Stromal cell of bone marrow (primary cell): ENCODE measurements at places on chromosomes 7 and 10.

DNA sequence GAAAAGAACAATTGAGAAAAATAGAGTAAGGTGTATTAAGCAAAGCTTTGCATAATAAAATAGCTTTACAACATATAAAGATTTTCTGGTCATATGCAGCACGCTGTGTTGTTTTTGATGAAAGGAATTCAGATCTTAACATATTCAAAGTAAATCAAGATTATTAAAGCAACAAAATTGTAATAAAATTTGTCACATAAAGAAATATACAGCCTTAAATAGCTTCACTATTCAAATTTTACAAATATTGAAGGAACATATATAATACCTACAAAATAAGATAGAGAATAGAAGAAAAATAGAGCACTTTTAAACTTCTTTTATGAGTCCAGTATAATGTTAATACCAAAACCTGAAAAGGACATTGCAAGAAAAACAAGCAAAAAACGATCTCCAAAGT, 749.1 kb upstream of the POT1 start:
- no peak for DNase-seq

DNA sequence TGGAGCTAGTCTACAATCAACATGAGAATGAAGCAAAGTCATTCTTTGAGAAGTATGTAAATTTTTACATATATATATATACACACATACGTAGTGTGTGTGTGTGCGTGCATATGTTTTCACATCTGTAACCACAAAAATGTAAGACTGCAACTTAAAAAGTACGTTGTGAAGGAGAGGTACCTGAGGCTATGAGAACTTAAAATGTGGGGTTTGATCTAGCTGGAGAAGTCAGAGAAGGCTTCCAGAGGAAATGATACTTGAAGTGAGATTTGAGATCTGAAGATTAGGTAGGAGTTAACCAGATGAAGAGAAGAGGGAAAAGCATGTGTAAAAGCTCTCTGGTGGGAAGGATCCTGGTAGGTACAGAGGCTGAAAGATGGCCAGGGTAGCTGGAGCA, 5.8 kb downstream of the TAF5 start:
- DNase-seq, result no peak

- DNase-seq, result no peak
Measured at GRCh38 chr10:47400786-47401185, 16.7 kb upstream of the ZNF488 start.

- no peak for DNase-seq
Measured at GRCh38 chr7:76246804-76247389, 45.2 kb downstream of the SRRM3 start.

- no peak for DNase-seq
Measured at GRCh38 chr10:111579473-111579872, 502.6 kb downstream of the ADRA2A start.

DNA sequence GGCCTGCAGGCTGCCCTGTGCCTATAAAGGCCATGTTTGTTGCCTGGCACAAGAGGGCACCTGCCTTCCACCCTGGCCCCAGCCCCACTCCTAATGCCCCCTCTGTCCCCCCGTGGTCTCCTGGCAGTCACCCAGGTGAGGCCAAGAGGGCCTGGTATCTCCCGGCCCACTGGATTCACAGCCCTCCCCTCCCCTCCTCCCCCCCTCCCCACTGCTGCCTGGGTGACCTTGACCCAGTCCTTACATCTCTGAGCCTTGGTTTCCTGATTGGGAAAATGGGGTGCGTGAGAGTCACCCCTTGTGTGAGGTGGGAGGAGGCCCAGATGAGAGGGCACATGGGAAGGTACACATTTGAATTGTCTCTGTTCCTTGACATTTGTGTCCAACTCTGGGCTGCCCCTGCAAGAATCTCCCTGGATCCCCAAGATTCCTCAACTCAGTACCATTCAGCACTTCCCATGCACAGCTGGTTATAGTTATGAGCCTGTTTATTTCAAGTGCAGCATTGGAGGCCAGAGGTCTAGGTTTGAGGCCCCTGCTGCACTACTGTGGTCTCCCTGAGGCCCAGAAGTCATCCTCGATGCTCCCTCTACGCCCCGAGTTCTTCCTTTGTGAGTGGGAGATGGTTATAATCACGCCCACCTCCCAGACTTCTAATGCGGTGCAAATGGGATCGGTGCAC, 58.9 kb downstream of the TMEM270 start:
- no peak for DNase-seq

- DNase-seq, result no peak
Measured at GRCh38 chr10:48522011-48522765, 82.7 kb downstream of the ARHGAP22 start.

GRCh38 chr10:119505131-119505551, 37.4 kb downstream of the RGS10 start:
- DNase-seq, result no peak

DNA sequence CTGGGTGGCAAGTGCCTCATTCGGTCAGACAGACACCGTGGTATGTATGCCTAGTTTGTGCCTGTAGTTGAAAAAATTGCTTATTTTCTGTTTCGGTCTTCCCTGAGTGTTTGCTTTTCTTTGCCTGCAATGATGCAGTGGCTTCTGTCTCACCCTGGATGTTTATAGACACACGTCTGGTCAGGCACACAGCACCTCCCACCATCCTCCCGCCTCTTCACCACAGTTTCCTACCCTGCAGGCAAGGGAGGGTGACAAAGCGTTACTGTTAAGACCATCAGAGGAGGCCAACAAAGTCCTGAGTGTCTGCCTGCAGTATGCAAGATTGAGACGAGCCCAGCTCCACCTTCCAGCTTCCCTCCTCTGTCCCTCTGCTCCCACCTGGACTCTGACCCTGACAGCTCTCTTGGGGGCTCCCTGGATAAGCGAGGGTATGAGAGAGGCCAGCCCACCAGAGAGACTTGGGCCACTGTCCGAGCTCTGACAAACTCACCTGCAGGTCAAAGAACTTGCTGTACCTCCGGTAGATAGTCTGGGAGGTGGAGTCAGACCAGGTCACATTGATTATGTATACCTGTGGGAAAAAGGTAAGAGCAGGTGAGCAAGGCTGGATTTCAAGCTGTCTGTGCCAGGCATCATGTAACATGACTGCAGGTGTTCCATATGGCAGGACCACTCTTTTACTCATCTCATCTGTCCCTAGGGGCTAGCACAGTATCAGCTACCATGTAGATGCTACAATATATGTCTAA, 54.4 kb downstream of the SH3PXD2A start:
- no peak for DNase-seq

GRCh38 chr10:15209827-15210509, 41.5 kb upstream of the NMT2 start:
- peak; percentile 45 for DNase-seq

DNA sequence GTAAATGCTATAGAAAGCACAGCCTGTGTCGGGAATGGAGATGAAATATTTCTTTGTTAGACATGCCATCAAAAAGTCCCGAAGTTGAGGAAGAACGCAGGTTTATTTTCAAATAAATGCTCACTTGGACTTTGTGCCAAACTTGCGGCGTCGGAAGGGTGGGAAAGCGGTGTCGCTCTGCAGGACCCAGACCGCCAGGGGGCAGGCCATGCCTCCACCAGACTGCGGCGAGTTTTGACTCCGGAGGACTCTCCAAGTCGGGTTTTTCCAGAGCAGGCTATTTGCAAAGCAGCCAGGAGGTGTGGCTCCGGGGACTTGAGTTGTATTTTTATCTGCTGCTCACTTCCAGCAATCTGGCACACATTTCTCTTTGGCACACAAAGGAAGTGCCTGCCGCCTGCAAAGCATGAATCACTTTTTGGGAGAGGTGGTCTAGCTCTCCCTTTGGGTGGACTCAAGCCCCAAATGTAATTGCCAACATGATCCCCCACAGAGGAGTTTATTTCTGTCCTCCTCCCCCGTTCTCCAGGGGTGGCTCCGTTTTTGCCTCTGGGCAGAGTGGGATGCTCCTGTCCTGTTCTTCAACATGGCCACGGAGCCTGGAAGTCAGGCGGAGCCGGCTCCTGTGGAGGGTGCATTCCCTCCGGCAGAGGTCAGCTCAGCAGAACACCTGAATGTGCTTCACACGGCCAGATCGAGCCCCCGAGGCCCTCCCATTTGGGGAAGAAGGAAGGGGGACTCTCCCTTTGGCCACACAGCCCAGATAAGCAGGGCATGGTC, 82.3 kb upstream of the GPR26 start:
- peak; percentile 77 for DNase-seq

- no peak for DNase-seq
Measured at GRCh38 chr7:120108376-120108775, 164.6 kb upstream of the KCND2 start.

DNA sequence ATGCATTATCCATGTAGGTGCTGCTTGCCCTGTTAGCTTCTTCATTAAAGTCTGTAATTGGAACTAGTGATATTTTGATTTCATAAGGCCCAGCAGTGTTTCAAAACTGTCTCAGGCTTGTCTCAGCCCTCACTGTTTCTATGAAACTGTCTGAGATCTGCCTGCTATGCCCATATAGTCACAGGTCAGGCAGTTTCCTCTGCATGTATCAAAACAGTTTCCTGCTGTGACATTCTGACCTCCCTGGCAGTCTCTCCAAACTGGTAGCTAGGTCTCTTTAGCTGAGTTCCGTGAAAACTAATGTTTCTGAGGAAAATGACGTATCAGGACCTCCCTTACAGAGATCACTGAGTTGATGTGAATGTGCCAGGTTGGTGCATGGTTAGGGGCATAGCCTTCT, 18.9 kb upstream of the SEMA3D start:
- no peak for DNase-seq

GRCh38 chr7:92366730-92367129, 80.6 kb upstream of the GATAD1 start:
- no peak for DNase-seq

DNA sequence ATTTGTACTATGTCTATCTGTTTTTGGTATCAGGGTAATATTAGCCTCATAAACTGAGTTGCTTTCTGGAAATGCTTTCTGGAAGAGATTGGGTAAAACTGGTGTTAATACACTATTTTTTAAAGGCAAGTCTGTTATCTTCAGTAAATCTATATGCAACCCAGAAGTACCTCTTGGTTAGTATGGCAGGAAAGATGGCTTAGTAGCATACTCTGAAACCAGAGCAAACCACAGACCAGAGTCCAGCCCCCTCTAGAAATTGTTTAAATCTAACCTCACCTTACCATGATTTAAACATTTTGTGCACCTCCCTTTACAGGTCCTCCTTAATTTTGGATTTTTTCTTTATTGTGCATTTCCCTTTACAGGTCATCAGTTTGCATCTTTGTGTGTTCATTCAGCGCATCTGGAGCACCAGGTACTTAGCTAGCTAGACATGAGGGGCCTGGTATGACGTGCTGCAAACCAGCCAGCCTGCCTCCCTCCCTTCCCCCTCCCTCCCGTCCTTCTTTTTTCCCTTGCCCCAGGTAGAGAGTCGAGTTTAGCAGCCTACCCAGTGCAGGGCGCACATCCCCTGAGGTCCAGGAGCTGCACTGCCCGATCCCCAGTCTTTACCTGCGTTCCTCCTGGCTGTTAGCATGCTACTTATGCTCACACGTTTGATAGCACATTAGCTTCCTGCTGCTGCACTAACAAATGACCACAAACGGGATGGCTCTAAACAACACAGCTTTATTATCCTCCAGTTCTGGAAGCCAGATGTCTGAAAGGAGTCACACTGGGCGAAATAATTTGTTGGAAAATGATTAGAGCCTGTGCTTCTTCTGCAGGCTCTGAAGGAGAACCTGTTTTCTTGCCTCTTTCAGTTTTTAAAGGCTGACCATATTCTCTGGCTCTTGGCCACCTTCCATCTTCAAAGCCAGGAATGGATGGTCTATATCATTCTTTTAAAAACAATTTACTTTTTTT, 299.9 kb upstream of the HABP2 start:
- DNase-seq, result no peak

- DNase-seq, result no peak
Measured at GRCh38 chr7:106778656-106779250, 86.3 kb upstream of the PIK3CG start.

- no peak for DNase-seq
Measured at GRCh38 chr7:371779-372545, 82.0 kb downstream of the FOXL3 start.

DNA sequence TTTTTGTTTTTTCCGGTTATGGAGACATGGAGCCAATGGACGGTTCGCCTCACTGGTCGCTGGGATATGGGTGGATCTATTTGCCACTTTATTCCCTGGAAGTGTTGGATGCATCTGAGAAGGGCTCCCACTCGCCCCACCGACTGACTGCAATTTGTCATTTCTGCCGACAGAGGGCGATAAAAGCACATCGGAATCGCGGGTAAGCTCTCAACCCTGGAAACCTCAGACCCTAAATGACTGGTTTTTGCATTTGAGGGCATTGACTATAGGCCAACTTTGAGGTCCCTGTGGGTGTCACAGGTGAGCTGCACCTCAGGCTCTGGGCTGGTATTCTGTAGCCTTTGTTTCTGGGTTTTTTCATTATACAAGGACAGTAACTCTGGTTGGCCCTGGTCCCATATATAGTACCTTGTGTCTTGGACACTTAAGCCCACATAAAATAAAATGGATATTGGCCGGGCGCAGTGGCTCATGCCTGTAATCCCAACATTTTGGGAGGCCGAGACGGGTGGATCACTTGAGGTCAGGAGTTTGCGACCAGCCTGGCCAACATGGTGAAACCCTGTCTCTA, 11.9 kb upstream of the OPALIN start:
- DNase-seq, result peak; percentile 10

DNA sequence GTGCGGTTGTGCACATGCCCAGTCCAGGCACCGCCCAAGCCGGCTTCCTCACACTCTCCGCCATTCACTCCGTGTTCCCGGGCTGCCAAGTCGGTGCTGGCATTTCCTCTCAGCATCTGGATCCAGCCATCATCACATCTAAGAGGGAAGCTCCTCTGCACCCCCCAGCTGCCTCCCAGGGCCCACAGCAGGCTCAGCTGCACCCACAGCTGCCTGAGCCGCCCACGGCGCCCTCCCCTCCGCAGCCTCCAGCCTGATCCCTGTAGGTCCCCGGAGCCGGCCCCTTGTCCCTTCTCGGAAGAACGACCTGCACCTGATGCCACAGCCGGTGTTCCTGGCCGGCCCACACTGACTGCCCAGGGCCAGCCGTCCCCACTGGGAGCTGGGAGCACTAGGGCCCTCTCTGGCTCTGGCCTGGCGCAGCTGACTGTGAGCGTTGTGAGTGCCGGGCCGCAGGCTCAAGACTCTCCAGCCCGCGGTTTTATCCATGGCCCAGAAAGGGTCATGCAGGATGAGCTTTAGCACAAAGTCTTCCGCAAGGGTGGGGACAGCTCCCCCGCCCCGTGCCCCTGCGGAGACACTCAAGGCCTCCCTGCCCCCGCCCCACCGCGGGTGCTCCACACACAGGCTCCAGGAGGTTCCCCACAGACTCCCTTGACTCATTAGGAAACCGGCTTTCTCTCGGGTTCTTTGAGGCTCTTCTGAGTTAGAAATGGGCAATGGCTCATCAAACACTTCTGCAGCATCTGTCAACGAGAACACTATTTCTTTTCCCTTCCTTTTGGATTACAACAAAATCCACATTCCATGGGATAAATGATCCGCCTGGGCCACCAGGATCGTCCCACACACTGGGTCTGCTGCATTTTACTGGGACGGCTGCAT, 31.2 kb downstream of the CFAP46 start:
- DNase-seq, result peak; percentile 5

DNA sequence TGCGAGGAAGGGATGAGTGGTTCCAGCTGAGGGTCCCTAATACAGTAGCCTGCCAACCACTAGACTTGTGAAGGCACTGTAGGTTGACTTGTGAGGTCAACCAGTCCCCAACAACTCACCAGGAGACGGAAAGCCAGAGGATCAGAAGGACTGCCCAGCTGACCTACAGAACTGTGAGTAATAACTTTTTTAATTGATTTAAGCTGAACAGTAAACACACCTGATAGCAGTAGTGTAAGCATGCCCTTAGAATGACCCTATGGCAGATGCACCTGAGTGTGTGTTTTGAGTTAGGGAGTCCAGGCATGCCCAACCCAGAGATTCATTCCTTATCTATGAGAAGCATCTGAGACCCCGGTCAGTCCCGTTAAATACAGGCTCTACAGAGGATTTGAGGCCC, 14.1 kb downstream of the PRLHR start:
- DNase-seq, result no peak

GRCh38 chr10:131730771-131731497, 169.9 kb upstream of the PPP2R2D start:
- DNase-seq, result no peak
